Fibroblast of the aortic adventitia (primary cell): ENCODE measurements at places on chromosomes 12 and 14.

DNA sequence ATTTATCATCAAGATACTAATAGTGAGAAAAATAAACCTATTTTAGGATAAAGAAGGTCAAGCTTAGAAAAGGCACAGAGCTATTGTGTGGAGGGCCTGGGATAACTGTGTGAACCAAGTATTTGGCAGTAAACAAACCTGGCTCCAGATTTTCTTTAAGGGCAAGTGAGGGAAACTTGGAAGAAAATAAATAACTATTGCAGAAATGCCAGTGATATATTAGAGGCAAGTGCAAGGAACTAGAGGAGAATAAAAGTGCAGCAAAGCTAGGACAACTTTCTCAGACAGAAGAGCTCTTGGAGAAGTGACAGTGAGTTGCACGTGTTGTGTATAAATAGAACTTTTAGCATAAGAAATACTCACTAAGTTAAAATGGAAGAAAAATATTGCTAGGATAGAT, 83.7 kb downstream of the PRKD1 start:
- DNase-seq: no peak

- DNase-seq: no peak
Measured at GRCh38 chr14:83912032-83912642, 1617.8 kb upstream of the FLRT2 start.

DNA sequence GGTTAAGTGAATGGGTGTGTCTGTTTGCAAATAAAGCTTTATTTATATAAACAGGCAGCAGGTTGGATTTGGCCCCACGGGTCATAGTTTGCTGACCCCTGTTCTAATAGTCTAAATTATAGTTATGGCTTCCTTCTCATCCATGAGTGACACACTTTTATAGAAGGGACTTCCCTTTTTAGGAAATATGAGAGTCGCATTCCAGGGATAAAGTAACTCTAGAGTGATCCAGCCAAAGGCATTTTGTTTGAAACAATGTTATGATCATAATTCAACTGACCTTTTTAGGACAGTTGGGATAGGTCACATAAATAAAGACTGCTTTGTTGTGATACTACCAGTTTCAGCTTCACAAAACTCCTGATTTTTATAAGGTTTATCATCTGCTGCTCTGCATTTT, 87.9 kb downstream of the ALX1 start:
- DNase-seq: no peak

GRCh38 chr12:47817272-47818006, 2.3 kb downstream of the HDAC7 start:
- no peak for DNase-seq

- DNase-seq: no peak
Measured at GRCh38 chr14:38226366-38226765, 18.7 kb downstream of the SSTR1 start.

GRCh38 chr12:113299619-113300237, 35.2 kb downstream of the SLC8B1 start:
- peak; percentile 82 for DNase-seq

DNA sequence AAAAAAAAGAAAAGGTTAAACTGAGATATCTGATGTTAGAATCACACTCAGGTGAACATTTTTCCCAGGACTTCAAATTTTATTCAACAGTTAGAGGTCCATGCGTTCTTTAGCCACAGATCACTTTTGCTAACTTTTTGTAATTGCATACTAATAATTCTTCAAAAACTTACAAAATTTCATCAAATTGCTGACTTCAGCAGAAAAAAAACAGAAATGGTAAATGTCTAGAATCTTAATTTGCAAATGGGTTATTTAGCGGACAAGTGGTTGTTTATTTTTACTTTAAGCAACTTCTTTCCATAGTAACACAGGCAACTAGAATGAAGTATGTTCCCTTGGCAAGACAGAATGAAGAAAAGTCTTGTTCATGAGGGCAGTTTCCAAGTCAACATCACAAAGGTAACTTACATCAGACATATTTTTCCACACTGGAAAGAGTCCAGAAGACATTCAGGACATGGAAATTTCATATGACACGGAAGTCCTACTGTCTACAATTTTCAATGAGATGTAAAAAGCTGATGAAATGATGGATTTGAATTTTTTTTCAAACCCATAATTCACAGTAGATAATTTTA, 62.5 kb upstream of the SOX5 start:
- DNase-seq: no peak

DNA sequence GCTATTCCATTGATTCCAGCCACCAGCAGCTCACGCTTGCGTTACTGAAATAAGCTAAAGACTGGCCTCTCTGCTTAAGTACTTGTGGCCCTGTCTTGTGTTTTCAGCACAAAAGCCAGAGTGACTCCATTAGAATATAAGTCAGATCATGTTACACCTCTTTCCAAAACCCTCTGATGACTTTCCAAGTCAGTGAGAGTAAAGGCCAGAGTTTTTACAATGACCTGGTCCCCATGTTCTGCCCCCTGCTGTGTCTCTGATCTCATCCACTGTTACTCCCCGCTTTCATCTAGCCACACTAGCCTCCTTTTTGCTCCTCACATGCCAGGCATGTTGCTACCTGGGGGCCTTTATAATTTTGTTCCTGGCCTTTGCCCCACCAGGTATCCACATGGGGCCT, 6.9 kb upstream of the CKAP4 start:
- no peak for DNase-seq

GRCh38 chr12:81005606-81006005, 67.9 kb upstream of the LIN7A start:
- DNase-seq: no peak

- DNase-seq: peak; percentile 81
Measured at GRCh38 chr12:103924761-103925641, 5.2 kb upstream of the HSP90B1 start.

GRCh38 chr14:69042787-69043444, 63.8 kb upstream of the ACTN1 start:
- DNase-seq: no peak

DNA sequence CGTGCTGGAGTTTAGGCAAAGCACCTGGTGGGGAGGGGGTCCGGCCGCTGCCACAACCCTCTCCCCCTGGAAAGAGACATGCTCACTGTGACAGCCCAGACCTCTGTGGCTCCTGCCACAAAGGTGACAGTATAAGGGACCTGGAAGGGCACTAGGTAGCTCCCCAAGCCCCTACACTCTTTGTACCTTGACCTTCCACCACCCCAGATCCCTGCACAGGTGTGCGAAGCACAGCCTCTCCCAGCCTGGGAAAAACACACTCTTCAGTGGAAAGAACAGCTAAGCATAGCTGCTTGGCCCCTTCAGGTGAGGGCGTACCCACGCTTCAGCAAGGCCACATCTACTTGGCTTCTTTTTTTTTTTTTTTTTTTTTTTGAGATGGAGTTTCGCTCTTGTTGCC, 4.9 kb upstream of the PLA2G1B start:
- DNase-seq: no peak

DNA sequence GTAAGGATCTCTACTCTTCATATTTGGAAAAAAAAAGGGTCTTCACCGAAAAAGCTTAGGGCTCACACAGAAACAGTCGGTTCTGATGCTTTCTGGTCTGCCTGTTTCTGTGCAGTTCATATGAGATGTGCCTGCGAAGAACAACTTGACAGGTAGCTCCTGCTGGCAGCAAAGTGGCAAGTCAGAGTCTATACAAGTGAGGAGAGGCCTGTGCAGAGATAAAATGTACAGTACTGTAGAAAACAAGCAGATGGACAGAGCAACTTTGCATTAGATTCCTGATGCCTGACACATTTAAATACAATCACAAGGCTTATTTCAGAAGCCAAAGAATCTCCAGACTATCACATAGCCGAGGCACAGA, 936.0 kb downstream of the DIO2 start:
- no peak for DNase-seq

DNA sequence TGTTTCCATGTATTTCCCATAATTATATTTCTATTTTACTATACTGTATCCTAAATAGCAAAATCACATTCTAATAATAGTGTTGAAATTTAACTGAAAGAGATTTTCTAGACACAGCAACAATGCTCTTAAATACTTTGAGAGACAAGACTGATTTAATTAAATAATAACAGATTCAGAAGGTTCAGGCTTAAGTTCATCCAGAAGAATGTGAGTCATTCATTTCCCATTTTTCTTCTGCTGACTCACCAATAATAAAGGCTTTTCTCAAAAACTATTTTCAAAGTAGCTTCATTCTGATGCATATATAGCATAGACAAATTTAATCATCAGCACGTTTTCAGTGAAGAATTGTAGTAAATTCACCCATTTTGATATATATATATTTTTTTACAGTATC, 481.4 kb downstream of the MDGA2 start:
- no peak for DNase-seq

DNA sequence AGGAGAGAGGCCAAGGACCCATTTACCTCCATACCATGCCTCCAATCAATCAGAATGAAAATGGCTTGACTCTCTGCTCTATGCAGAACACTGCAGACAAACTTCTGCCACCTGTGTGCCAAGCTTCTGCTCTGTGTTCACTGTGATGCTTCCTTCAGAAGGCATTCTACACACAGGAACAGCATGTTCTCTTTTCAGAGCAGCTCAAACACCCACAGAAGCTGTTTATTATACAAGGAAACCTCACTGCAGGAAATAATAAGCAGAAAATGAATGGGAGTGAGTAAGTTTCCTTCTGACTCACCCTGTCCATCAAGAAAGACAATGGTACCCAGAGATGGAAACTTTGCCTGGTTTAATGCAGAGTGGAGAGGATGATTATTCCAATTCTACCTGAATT, 2.4 kb upstream of the ESR2 start:
- DNase-seq: peak; percentile 27

- no peak for DNase-seq
Measured at GRCh38 chr12:2151391-2151790, 98.6 kb downstream of the CACNA1C start.

DNA sequence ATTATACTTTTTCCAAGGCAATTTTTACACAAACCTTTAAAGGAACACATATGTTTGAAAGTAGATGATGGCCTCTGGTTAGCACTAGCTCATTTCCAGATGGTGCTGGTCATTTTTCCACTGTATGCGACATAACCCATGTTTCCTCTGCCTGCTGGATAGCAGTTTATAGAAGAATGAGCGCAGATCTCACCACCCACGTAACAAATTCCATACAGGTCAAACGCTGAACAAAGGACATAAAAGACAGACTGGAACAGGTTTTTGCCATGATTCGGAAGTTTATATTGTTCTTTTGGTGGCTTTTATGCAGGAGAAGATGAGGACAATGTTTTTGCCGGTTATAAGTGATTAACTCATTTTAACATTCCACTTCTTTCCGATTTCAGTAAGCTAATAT, 30.7 kb downstream of the PPP1R36 start:
- no peak for DNase-seq

GRCh38 chr12:93137656-93138612, 208.8 kb upstream of the EEA1 start:
- DNase-seq: peak; percentile 83

- no peak for DNase-seq
Measured at GRCh38 chr12:46579474-46579873, 206.9 kb upstream of the SLC38A2 start.

- peak; percentile 57 for DNase-seq
Measured at GRCh38 chr12:62210422-62210821, 49.8 kb upstream of the USP15 start.

DNA sequence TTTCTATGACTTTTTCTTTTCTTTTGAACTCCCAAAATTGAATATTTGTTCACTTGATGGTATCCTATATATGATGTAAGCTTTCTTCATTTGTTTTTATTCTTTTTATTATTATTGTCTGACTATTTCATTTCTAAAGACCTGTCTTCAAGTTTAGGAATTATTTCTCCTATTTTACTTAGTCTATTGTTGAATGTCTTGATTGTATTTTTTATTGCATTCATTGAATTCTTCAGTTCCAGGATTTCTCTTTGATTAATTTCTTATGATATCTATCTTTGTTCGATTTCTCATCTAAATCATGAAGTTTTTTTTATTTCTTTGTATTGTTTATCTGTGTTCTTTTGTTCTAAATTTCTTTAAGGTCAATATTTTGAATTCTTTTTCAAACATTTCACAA, 238.8 kb downstream of the TTC6 start:
- no peak for DNase-seq

DNA sequence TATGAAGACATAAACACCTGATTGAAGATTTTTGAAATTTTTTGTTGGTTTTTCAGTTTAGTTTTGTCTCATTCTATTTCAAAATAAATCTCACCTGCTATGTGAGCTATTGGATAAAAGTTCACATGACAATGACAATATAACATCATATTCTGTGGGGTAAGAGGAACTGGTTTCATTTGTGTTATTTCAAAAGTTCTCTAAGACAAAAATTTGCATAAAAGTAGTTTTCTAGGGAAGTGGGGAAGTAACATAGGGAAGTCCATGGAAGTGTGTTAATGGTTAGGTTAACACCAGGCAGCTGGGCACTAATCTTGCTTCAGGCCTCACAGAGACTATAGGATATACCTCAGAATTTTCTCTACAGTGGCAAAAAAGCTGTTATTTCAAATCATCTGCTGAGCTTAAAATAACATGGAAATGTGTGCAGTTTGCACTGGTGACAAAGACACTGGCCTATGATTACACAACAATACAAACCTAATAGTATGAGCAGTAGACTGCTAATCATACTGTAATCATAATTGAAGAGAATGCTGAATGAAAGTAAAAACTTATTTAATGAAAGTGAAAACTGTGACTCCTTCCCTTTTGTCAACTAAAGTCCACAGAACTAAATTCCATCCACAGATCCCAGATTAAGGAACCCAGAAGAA, 710.6 kb upstream of the TMEM132C start:
- DNase-seq: no peak

GRCh38 chr14:57834001-57834598, 31.8 kb downstream of the SLC35F4 start:
- no peak for DNase-seq

DNA sequence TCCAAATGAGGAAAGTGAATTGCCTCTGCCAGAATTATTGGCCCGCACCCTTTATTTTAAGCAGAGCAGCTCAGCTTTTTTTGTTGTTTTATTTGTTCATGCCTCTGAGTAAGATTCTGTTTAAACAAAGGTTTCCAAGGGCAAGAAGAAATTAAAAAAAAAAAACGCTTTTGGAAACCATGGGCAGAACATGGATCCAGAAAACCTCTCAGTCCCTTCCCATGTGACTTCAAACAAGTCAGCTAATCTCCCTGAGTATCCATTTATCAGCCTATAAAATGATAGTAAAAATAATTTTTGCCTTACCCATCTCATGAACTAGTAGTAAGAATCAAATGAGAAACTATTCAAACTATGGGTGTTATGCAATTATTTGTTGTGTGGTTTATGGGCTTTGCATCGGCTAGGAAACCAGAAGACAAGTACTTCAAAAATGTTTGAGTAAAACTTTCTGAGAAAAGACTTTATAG, 27.6 kb downstream of the KITLG start:
- peak; percentile 71 for DNase-seq

- DNase-seq: no peak
Measured at GRCh38 chr14:92863286-92864080, 59.5 kb upstream of the CHGA start.

- DNase-seq: no peak
Measured at GRCh38 chr14:32200368-32201192, 1.3 kb upstream of the RNU6-7 start.

GRCh38 chr12:128424931-128425431, 158.0 kb downstream of the TMEM132C start:
- no peak for DNase-seq
